ENCODE measurements at places on chromosomes 7 and 10.

DNA sequence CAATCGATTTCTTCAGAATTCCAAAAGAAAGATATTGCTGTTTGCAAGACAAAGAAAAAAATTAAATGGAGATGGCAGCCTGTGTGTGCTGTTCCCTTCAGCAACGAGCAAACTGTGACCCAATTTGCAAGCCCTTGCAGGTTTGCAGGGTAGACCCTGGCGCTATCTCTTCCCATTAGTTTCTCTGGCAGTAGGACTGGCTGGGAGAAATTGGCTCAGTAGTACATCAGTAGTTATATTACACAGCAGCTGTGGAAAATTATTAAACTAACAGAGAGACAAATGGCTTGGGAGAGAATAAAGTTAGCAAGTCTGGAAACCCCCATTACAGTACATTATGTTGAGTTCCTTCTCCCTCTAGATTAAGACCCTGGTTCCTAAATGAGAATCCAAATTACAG lies 116.4 kb upstream of the ITGB1 start:
- no peak for DNase-seq

GRCh38 chr7:84452618-84453017 lies 258.0 kb upstream of the SEMA3A start:
- no peak for DNase-seq

DNA sequence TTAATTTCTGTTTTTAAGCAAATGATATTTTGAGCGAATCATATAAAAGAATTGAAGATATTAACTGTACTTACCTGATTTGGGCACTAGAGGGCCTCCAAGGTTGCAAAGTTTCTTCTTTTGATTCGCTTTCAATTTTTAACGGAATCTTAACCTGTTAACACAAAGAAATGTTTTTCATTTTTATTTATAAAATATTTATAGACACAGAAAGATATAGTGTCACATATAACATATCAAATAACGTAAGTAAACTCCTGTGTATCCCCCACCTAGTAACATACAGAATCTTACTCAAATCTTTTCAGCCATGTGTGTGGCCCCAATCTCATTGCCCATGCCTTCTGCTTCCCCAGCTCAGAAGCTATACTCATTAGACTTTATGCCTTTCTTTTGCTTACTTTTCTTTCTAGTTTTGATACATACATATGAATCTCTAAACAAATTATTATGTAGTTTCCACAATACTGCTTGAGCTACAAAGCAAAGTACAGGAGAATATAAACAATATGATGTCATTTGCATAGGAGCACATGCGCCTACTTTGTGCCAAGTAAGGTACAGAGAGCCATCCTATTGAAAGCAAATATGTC lies 49.5 kb upstream of the ZPBP start:
- DNase-seq: peak; percentile 35

- peak; percentile 37 for DNase-seq
Measured at GRCh38 chr10:116201011-116201410, 72.0 kb downstream of the GFRA1 start.

- DNase-seq: no peak
Measured at GRCh38 chr7:135074096-135074495, 73.8 kb upstream of the TMEM140 start.

DNA sequence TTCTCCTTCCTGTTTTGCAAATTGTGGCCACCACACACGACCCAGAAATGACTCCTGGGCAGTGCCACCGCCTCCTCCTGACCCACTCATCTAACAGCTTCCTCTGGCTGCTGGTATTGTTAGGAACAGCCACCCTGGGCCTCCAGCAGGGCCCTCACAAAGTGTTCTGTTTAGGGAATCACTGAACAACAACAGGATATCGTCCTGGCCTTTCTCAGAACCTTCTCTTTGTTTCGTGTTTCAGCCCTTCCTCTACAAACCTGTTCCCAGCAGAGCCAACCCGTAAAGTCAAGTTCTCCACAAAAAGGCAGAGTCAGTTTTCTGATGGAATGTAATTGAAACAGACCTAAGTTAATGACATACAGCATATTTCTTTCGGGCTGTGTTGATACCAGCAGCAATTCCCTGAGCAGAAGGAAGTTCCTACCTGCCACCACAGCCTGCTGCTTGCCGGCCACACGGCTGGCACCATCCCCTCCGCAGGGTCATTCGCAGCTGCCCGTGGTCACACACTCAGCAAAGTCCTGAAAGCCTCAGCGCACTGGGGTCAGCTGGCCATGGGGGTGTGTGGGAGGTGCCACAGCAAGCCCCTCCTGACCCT lies 91.7 kb upstream of the PITRM1 start:
- no peak for DNase-seq

DNA sequence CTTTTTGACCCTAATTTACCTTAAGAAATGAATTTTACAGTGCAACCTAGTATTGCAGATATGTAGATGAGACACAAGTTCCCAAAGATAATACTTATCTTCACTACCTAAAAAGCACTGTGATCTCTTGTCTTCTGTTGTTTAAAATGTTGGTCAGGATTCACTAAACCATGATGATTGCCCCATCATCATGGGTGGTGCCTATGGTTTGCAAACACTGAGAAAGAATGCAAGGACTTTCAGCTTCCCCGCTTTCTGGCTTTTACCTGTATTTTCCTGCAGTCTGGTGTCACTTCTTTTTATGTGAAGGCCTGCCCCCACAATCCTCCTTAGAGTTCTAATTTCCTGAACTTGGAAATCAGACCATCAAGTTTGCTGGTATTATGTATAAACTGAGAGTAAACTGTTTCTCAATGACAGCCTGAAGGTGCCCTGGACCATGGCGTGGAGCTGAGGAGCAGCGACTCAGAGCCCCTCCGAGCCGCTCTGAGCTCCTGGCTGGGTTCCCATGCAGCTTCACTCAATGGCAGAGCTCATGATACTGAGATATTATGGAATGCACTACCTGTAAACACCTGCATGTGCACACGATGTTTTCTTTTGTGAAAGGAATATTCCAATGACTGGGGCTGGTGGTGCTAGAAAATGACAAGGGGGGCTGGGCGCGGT lies 118.4 kb upstream of the EFCAB10 start:
- DNase-seq: no peak

DNA sequence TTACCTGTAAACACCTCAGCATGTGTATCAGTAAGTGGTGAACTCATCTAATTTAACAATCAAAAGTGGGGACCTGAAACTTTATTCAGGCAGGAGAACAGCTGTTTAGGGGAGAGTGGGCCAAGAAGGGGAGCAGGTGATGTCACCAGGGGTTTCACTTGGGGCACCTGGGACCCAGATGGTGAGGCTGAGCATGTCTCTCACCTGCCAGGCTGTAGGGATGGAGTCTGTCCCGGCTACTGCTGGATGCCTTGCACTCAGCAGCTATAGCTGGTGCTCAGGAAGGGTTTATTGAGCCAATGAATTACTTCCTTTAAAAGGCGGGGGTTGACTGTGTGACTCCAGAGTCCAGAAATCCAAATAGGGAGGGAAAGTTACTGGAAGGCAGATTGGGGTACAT lies 23.0 kb downstream of the CDH23 start:
- no peak for DNase-seq

GRCh38 chr7:116322541-116322940 lies 112.2 kb downstream of the TES start:
- DNase-seq: no peak

DNA sequence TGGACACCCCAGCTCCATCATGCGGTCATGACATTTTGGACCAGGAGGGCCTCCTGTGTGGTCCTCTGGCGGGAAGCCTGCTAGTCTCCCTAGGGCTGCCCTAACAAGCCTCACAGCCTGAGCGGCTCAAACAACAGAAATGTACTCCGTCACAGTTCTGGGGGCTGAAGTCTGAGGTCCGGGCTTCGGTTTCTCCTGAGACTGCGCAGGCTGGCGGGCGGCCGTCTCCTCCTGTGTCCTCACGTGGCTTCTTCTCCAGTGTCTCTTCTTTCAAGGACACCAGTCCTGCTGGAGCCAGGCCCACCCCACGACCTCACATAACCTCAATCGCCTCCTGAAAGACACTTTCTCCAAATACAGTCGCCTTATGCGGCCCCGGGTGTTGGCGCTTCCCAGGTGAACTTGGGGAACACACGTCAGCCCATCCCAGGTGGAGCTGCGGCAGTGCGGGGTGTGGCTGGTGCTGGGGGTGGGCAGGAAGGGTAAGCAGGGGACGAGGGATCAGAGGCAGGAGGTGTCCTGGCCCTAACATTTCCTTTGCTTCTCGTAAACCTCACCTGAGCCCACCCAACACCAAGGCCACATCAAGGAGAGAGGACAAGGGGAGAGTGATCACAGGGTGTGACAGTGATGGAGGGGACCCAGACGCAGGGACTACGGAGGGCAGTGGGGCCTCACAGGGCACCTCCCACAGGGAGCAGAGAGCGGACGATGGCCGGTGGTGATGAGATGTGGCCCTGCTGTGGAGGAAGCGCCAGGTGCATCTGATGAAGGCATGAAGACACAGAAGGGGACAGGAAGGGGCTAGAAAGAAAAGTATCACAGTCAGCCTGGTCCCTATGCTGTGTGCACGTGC lies 580.6 kb downstream of the PTPRN2 start:
- DNase-seq: no peak

GRCh38 chr10:30027057-30028005 lies 32.1 kb downstream of the JCAD start:
- no peak for DNase-seq

DNA sequence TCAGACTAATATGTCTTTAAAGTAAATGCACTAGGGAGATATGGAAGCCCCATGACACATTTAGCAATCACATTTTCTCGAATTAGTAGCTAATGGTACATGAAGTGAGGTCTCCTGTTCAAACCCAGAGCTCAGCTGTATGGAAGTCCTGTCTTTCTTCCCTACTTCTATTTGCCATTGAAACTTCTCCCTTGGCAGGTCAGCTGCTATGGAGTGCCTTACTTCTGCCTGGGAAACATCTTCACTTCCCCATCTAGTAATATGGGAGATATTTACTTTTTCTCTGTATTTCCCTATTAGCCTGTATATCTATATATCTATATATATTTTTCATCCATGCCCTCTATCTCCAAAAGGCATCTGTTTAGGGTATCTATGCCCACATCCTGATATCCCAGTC lies 225.3 kb upstream of the INHBA start:
- no peak for DNase-seq

- DNase-seq: no peak
Measured at GRCh38 chr10:1256432-1256725, 200.2 kb downstream of the WDR37 start.

DNA sequence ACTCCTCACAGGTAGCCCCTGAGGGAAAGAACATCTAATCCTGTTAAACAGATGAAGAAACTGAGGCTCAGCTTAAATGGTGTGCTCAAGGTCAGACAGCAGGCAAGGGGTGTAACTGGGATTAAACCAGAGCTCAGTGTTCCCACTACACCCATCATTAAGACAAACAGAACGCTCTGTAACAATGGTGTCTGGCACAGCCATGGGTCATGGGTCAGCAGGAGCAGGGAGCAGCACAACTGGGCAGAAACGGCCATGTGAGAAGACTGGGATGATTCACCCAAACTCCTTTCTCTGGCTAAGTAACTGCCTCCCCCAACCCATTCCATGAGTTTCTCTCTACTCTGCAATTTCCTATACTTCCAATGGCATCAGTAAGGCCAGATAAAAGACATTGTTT lies 85.5 kb upstream of the PDE1C start:
- DNase-seq: no peak

DNA sequence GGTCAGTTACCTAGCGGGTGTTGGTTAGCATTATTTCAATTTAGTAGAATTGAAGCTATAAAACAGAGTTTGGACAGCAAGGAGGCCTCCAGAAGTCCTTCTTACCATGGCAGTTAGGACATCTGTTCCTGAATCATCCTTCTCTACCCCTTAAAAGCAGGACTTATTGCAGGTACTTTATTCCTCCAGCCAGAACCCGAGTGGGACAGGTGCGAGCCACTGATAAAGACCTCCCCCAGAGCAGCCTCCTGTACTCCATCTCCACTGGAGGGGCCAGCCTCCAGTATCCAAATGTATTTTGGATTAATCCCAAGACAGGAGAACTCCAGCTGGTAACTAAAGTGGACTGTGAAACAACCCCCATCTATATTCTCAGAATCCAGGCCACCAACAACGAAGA lies 54.6 kb downstream of the CDHR3 start:
- DNase-seq: no peak

- no peak for DNase-seq
Measured at GRCh38 chr7:135365721-135366120, 132.1 kb downstream of the STRA8 start.

DNA sequence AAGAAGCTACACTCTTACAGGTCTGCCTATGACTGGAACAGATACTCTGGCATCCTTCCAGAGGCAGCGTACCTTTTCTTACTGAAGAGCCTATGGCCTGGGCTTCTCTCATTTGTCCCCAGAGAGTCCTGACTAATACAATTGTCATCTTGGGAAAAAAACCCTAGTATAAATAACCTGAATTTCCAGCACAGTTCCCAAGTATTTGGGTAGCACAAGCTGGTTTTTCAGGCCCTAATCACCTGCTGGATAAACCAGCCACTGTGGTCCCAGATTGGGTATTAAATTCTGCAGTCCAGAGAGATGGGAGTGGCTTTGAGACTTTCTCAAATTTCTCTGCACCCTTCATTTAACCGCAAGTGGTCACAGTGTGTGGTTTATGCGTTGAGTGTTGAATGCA lies 186.8 kb upstream of the NEBL start:
- no peak for DNase-seq

DNA sequence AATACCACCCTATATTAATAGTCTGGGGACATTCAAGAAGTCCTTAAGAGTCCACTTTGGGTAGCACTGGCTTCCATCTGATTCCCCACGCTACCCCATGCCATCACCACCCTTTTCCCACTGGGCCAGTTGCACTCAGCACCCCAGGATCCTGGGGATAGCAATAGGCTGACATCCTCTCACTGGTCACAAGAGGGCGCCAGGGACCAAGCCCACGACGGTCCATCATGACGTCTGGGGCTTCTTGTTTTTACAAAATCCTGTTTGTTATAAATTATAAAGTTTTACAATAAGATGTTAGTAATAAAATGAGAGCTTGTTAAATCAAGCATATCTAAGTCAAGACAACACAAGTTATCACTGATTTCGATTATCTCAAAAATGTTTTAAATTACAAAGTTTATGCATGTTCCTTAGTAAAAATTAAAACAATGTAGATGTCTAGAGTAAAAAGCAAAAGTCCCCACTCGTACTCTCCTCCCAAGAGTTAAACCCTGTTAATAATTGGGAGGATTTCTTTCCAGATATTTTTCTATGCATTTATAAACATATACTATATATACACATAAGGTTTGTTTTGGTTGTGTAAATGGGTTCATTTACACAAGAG lies 15.4 kb downstream of the GPNMB start:
- peak; percentile 63 for DNase-seq

DNA sequence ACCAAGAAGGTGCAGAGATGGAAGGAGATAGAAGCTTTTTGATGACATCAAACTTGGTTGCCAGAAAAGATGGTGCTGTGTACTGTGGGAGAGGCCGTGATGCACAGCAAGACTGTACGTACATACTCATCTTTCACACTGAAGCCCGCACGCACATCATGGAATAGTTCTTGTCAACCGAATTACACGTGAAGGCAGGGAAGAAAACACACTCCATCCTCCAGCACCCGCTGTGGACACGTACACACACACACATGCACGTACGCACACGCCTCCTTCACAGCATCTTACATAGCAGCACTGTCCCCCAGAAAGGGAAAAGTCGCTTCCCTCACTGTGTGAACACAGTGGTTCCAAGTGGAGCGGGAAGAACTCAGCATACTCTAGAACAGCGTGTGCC lies 54.5 kb upstream of the DDC start:
- no peak for DNase-seq

Measured in AG10803 (cell line).